Epithelial cell of proximal tubule (primary cell): ENCODE measurements at places on chromosomes 16 and 17. TPM values are rescaled to one million over a fixed set of nuclear protein-coding genes. Genes with fewer than 3 reads are reported as not detected.
A peak's percentile ranks its signal among the peaks of the same experiment; 100 is the strongest.

The HS3ST2 gene
- total RNA-seq, result 0.22 TPM in 1 of 2 replicates, not detected in the other

- peak; percentile 27 for DNase-seq
Observed at GRCh38 chr16:78503602-78504001, 404.1 kb downstream of the WWOX start.

GRCh38 chr17:65727832-65728231 lies 166.4 kb upstream of the AXIN2 start:
- DNase-seq, result no peak

- peak; percentile 50 for DNase-seq
Observed at GRCh38 chr16:56795011-56795410, 65.1 kb downstream of the NUP93 start.

GRCh38 chr16:68444056-68444657 lies 4.2 kb downstream of the SMPD3 start:
- DNase-seq, result no peak

GRCh38 chr17:43468691-43469139 lies 15.1 kb upstream of the DHX8 start:
- DNase-seq, result no peak

GRCh38 chr17:2621241-2621640 lies 27.8 kb downstream of the PAFAH1B1 start:
- DNase-seq, result no peak

GRCh38 chr17:4156750-4157381 lies 13.9 kb downstream of the CYB5D2 start:
- DNase-seq, result no peak

GRCh38 chr17:48610282-48611211 lies at the start of gene HOXB7:
Gene HOXB7, minus strand, starts transcription at chr17:48611017. Its CDS starts 99 bp downstream, at chr17:48610918.
- no peak for DNase-seq

- no peak for DNase-seq
Observed at GRCh38 chr17:82414548-82415281, 3.4 kb upstream of the HEXD start.
